HT1080 (cell line): ENCODE measurements at places on chromosomes 13 and 19.

- DNase-seq = no peak
These were observed 245.3 kb downstream of the PCCA start for GRCh38 chr13:100334214-100334613.

GRCh38 chr19:1251330-1252220, 3.2 kb downstream of the MIDN start:
- DNase-seq = peak; percentile 72

DNA sequence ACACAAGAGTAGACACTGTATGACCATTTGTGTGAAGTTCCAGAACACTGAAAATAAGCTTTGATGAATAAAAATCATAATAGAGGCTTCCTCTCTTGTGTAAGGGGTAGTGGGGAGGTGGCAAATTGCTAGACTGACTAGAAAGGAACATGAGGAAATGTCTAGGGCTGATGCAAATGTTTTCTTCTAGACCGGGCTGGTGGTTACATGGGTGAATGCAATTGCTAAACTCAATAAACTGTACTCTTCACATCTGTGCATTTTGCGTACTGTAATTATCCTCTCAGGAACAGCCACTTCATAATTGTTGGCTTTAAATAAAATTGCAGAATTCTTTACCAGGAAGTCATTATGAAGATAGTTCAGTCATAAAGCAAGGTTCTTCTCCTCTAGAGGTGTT, 5.2 kb upstream of the KBTBD7 start:
- DNase-seq = no peak

DNA sequence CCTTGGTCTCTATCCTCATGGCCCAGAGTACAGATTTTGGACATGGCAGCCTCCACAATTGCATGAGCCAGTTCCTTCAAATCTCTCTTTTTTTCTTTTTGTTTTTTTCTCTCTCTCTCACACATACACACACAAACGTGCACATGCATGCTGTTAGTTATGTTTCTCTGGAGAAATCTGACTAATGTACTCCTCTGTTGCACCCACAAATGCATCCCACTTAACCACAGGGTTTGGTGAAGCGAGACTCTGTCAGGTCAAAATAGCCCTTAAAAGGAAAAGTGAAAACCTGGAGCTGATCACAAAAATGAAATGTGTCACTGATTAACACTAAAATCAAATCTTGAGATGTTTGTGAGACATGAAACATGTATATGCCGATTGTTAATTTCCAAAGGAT, 374.6 kb upstream of the ARGLU1 start:
- DNase-seq = no peak

- no peak for DNase-seq
These were observed 5.7 kb downstream of the SOX1 start for GRCh38 chr13:112072534-112073244.

DNA sequence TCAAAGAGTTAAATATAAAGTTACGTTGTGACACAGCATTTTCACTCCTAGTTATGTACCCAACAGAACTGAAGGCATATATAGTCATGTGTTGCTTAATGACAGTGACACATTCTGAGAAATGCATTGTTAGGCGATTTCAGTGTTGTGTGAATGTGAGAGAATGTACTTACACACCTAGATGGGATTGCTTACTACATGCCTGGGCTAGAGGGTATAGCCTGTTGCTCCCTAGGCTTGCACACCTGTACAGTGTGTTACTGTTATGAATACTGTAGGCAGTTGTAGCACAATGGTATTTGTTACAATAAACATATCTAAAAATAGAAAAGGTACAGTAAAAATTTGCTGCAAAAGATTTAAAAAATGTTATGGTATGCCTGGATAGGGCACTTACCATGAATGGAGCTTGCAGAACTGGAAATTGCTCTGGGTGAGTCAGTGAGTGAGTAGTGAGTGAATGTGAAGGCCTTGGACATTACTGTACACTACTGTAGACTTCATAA, 89.2 kb downstream of the DHRS12 start:
- DNase-seq = peak; percentile 78

DNA sequence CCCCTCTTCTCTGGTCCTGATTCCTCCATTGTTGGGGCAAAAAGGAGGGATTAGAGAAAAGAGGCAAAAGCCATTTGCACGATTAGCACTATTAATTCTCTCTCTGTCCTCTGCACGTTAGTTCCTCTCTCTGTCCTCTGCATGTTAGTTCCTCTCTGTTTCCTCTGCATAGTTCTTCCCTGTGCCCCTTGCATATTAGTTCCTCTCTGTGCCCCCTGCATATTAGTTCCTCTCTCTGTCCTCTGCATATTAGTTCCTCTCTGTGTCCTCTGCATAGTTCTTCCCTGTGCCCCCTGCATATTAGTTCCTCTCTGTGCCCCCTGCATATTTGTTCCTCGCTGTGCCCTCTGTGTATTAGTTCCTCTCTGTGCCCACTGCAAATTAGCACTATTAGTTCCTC, 847.2 kb upstream of the GPC6 start:
- DNase-seq = peak; percentile 66

- no peak for DNase-seq
These were observed 30.8 kb downstream of the PIN1 start for GRCh38 chr19:9865732-9866501.

- no peak for DNase-seq
These were observed 278.1 kb downstream of the DNAJC15 start for GRCh38 chr13:43301346-43301969.

- DNase-seq = peak; percentile 17
These were observed 48.0 kb downstream of the RFX2 start for GRCh38 chr19:6062274-6062673.

GRCh38 chr13:107680115-107680514, 535.2 kb downstream of the LIG4 start:
- peak; percentile 17 for DNase-seq

- no peak for DNase-seq
These were observed 204.5 kb upstream of the SLITRK1 start for GRCh38 chr13:84086847-84087162.

DNA sequence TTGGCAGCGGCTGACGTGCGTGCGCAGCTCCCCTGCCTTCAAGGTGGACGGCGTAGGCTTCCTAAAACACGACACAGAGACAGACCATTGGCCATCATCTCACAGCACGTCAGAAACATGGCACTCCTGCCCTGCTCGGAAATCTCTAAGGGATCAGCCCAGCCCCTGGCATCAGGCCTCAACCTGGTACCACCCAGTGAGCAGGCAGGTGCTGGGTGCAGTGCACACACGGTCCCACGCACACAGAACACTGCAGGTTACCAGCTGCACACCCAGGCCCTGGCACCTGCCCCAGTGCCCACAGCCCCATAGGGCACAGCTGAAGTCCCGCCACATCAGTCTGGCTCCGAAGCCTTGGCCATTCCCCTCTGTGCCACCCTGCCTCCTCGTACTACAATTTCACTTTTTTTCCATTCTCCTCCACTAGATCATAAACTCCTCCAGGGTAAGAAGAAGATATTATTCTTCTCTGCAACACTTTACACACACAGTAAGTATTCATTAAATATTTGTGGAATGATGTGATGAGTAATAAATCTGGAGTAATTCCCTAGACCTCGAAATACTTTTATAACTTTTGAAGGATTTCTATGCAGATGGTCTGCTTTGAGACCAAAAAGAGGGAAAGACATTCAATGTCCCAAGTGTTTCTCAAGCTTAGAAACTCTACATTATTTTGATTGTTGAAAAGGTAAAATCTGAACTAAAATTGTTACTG, 156.4 kb downstream of the COL4A1 start:
- DNase-seq = no peak

DNA sequence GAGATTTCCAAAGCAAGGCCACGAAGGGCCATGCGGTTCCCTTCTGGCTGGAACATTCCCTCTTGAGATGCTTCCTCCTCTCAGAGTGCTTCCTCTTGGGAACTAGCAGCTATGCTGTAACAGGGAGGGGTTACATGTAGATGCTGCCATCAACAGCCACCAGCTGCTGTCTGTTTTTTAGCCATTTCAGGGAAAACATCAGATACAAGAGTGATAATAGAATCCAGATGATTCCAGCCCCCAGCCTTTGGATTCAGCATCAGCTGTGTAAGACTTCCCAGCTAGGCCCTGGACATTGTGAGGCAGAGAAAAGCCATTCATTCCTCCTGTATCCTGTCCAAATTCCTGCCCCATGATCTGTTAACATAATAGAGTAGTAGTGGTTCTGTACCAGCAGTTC, 8.2 kb upstream of the ZNF177 start:
- DNase-seq = no peak

- DNase-seq = no peak
These were observed 3.9 kb upstream of the KLK15 start for GRCh38 chr19:50837300-50837699.
